Activated CD8-positive, alpha-beta T cell treated with anti-CD3 and anti-CD28 coated beads for 36 hours (primary cell): ENCODE measurements at places on chromosomes 12 and 14.

GRCh38 chr12:121514184-121514742 lies 66.6 kb downstream of the KDM2B start:
- peak overlapping the region; percentile 72 for H3K27ac ChIP-seq
- peaks cover 9% of the 10 kb centered on the region for H3K4me1 ChIP-seq
- no peaks in the 10 kb centered on the region for H3K27me3 ChIP-seq
- H3K36me3 ChIP-seq: peaks cover 4% of the 10 kb centered on the region

DNA sequence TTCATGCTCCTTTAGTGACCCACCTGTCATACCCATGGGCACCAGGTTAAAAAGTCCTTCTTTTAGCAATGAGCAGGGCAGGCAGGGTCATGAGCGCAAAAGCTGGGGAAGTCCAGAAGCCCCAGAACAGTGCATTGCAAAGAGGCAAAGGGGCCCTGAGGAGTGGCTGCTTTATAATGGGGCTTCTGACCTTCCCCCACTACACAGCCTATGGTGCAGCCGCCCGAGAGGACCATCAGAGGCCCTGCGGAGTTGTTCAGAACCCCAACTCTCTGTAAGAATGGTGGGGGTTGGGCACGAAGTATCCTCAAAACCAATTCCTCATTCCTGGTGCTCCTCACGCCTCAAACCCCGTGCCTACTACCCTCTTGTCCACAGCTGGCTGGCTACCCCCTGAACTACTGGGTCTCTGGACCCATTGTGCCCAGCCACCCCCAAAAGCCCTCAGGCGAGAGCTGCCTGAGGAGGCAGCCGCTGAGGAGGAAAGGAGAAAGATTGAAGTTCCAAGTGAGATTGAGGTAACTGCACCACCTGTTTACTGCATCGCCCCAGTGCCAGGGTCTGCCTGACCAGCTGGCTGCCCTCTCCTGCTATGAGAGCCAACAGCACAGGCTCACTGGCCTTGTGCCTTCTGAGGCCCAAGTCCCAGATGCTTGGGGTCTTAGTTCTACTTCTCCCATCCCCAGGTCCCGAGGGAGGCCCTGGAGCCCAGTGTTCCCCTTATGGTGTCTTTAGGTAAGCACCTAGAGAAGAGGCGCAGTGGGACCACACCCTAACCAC lies 6.7 kb downstream of the REC8 start:
- no peaks in the 10 kb centered on the region for H3K27me3 ChIP-seq
- H3K27ac ChIP-seq: no peak overlapping the region
- no peak for DNase-seq
- H3K4me1 ChIP-seq: peaks cover 2% of the 10 kb centered on the region
- peaks cover 16% of the 10 kb centered on the region for H3K36me3 ChIP-seq

DNA sequence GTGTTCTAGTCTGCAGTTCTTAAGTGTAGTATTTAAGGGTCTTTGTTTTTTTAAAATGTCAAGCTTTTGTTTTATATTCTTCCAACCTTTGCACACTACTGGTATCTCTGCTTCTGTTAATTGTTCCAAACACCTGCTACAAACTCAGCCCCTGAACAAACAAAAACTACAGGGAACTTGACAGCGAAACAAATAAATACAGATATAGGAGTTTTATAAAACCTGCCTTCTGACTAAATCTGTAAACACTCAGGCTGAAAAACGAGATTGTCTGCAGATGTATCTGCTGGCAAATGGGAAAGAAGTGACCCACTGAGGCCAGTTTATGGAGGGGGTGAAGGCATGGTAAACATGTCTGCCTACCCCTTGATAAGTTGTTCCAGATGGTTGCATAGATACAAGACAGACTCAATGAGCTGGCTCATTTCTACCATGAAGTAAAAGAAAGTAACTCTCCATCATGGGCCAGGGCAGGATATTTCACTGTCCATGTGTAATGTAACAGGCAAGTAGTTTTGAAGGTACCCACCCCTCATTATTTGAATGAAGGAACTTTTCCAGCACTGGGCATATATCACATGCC lies 75.6 kb downstream of the LMO3 start:
- H3K27me3 ChIP-seq: no peaks in the 10 kb centered on the region
- DNase-seq: no peak
- no peaks in the 10 kb centered on the region for H3K4me1 ChIP-seq
- no peak overlapping the region for H3K27ac ChIP-seq

DNA sequence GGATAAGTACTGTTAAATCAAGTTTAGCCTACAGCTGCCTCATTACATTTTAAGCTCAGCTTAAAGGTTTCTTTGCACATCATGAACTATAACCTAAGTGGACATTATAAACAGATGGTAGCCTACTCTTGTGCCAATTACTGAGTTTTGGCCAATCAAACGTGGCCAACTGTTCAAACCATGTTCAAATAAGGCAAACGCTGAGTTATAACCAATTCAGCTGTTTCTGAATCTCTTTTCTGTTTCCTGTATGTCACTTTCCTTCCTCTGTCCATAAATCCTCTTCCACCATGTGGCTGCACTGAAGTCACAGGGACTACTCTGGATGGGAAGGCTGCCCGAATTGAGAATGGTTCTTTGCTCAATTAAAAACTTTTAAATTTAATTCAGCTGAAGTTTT lies 98.4 kb downstream of the BCAT1 start:
- no peak for DNase-seq
- H3K4me3 ChIP-seq: no peak overlapping the region
- peaks cover 5% of the 10 kb centered on the region for H3K36me3 ChIP-seq
- H3K4me1 ChIP-seq: peaks cover 20% of the 10 kb centered on the region
